ENCODE measurements at places on chromosomes 4 and X.

DNA sequence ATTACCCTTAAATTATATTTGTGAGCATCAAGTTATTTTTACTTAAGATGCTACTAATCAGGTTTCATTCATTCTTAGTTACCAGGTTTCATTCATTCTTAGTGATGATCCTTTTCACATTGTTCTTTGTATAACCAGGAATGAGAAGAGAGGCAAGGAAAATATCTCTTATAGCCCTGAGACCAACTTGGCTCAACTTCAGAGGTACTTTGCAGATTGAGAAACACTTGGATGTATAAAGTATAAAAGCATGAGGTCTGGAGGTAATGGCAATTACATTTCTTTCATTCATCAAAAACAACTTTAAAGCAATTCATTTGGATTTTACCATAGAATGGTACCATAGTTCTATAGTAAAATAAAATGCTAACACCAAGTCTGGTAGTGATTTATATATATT, 231.0 kb downstream of the PRDM5 start:
- DNase-seq: no peak

GRCh38 chrX:10399043-10399741, 221.2 kb downstream of the MID1 start:
- DNase-seq: no peak

DNA sequence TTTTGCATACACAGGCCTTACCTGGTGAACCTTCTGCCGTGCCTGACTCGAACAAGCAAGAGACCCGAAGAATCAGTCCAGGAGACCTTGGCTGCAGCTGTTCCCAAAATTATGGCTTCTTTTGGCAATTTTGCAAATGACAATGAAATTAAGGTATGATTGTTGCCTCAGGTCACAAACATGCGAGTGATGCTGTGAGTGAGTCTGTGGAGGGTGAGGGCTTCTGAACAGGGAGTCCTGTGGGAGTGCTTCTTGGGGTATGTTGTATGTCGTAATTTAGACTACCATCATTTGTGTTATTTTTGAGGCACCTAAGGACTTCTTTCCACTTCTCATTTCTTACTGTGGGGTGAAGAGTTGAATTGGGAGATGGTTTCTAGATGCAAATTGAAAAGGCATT, 32.8 kb downstream of the HTT start:
- no peak for DNase-seq

DNA sequence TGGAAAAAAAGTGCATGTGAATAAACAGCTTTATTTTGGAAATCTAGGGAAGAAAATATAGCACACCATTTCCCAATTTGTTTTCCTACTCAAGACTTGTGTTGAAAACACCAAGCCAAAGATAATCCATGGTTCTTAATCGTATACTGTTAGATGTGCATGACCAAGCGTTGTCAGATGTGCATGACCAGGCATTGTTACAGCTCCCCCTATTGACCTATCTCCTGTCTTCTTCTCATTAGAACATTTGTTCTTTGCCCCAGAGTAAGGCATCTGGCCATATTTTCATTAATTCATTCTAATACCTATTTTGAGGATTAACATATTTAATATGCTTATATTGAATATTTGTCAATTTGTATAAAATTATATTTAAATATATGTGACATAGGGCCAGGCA, 14.4 kb upstream of the VCX start:
- no peak for DNase-seq

GRCh38 chr4:16757080-16757521, 141.3 kb downstream of the LDB2 start:
- DNase-seq: no peak

DNA sequence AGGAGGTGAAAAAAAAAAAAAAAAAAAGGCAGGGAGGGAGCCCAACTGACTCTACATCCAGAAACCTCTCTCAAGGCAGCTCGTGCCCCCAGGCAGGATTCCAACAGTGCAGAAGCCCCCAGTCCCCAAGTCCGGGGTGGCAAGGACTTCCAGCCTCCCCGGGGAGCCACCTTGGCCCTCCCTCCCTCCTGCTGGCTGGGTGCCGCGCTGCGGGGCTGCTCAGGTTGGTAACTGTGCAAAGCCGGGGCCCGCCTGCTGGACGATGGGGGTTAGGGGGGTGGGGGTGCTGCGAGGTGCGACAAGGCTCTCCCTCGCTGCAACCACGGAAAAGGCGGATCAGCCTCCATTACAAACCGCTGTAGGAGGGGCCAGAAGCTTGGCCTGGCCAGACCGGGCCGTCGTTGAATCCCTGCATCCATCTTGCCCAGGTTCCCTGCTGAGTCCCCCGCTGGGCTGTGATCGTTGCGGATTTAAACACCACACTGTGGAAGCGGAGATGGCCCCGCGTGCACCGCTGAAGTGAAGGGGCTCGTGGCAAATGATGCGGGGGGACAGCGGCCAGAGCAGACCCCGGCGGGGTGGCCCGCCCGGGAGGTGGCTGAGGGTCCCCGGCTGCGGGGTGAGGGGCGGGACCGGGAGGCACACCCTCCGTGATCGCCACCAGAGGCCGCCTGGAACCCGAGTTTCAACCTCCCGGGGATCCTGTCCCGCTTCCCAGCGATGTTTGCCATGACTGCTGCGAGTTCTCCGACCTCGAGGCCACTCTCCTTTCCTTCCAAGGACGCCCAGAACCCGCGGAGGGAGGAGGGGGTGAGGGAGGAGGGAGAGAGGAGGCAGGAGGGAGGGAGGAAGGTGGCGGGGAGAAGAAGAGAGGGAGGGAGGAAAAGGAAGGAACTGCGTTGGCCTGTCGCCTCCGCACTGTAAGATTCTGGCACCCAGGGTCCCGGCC, 58.0 kb upstream of the DDX3X start:
- no peak for DNase-seq

GRCh38 chr4:37040816-37041215, 203.7 kb upstream of the NWD2 start:
- no peak for DNase-seq

DNA sequence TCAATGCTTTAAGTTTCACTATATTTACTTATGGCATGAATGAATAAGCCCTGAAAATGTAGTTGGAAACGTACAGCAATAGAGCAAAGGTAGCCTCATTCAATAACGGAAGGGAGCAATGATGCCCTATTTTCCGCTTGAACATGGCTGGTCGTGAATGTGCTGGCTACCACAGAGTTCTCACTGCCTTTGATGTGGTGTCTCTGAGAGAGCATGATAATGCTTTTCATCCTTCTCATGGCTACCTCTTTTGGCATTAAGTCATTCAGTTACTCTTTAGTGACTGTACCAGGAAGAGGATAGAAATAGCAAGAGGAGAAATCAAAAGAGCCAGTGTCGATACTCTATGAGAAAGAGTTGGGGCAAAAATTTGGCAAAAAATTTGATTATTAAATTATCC, 308.0 kb downstream of the PPP3CA start:
- DNase-seq: no peak

DNA sequence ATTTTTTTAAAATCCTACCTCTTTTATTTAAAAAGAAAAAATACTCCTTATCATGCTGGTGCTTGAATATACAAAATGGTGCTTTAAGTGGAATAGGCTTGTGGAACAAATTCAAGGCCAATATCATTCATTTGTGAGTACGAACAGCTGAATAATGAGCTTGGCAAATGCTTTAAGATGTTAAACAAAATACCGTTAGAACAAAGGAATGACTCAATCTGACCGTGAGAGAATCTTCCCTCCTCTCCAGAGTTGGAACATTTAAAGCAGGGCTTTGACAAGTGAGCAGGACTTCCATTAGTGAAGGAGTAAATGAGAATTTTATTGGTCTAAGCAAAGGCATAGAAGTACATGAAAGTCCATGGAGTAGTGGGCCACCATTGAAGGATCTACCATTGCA, 74.5 kb downstream of the DCLK2 start:
- no peak for DNase-seq

GRCh38 chr4:111641813-111642579, 503.3 kb upstream of the FAM241A start:
- DNase-seq: no peak
